Cortex of kidney (tissue), 1 donor: ENCODE measurements at places on chromosomes 16 and 17.

DNA sequence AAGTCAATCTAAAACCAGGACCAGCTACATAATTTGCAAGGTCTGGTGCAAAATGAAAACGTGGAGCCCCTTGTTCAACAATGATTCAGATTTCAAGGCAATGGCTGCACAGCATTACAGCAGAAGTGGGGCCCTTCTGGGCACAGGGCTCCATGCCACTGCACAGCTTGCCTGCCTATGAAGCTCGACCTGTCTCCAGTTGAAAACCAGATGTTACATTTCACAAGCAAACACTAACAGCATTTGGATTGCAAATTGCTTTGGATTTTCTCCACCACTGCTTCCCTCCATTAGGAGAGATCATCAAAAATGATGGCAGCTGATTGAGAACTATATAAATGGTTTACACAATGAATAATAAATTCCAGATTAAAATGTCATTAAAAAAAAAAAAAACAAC, 551.4 kb upstream of the ZFHX3 start:
- no peak for DNase-seq

DNA sequence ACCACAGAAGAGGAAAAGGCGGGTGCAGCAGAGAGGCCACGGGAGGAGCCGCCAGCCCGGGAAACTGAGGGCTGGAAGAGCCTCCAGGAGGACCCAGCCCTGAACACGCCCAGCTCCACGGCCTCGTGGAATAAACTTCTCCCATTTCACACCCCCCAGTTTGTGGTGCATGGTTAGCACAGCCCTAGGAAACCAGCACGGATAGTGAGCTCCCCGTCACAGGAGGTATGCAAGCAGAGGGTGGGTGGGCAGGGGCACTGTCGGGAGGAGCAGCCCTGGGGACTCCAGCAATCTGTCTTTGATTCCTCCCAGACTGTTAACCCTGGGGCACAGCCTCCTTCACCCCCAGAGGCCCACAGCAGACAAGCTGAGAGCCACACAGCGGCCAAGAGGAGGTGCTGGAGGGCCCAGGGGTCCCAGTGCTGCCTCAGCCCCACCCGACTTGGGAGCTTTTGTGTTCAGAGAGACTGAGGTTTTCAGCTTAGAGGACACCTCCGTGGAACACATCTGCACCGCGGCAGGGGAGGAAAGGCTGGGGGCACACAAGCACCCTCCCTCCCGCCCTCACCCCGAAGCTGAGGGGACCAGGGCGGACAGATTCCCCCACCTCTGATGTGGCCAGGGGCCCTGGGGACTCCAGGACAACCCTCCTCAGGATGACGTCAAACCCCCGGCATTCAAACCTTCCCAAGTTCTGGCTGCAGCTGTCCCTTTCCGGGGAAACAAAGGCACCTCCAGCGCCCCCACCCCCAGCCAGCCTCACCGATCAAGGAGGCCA, 1.7 kb upstream of the IL17C start:
- DNase-seq: no peak

- DNase-seq: no peak
These were observed 52.9 kb downstream of the SEC14L1 start for GRCh38 chr17:77193653-77194052.

DNA sequence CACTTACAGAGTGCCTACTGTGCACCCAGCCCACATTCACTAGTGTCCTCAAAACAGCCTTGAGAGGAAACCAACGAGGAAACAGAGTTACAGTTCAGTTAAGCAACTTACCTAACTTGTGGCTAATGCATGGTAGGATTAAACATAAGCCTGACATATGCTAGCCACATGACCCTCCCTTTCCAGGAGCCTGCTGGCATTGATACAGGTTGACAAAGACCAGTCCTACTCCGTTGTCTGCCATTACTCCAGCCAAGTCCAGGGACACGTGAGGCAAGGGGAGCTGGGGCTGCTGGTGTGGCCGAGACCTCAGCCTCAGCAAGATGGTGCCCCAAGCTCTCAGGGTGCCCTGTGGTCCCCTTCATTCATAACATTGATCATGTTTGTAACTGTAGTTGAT, 37.9 kb downstream of the SNX20 start:
- no peak for DNase-seq

DNA sequence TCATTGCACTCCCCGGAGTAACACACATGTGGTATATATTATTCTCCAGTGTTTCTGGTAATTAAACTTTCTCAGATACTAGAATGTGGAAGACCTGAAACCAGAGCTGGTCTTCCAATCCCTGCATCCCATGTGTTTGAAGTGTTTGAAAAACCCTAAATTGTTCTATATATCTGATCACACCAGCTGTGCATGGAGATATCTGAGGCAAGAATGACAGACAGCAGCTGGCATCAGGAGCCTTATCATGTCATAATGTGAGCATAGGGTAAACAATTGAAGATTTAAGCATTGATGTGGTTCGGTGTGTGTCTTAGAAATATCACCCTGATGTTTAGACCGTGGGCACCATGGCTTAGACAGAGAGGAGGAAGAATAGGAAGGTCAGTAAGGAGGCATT, 251.0 kb downstream of the CDH11 start:
- no peak for DNase-seq

GRCh38 chr16:3642397-3643094, 11.9 kb upstream of the DNASE1 start:
- DNase-seq: no peak

GRCh38 chr16:56268799-56269198, 77.5 kb downstream of the GNAO1 start:
- no peak for DNase-seq

DNA sequence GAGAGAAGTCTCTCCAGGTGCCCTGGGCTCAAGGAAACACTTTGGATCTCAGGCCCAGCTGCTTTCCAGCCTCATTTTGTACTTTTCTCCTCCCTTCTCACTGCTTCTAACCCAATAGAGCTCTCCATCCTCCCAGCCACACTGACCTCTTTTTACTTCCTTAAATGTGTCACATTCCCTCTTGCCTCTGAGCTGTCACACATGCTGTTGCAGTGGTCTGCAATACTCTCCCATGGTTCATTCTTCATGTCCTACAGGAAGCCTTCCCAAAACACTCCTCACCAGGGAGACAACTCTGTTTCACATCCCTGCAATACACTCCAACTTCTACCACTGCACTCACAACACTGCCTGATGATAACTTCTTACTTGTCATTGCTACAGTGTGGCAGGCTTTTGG, 242.1 kb upstream of the DYNLRB2 start:
- no peak for DNase-seq

DNA sequence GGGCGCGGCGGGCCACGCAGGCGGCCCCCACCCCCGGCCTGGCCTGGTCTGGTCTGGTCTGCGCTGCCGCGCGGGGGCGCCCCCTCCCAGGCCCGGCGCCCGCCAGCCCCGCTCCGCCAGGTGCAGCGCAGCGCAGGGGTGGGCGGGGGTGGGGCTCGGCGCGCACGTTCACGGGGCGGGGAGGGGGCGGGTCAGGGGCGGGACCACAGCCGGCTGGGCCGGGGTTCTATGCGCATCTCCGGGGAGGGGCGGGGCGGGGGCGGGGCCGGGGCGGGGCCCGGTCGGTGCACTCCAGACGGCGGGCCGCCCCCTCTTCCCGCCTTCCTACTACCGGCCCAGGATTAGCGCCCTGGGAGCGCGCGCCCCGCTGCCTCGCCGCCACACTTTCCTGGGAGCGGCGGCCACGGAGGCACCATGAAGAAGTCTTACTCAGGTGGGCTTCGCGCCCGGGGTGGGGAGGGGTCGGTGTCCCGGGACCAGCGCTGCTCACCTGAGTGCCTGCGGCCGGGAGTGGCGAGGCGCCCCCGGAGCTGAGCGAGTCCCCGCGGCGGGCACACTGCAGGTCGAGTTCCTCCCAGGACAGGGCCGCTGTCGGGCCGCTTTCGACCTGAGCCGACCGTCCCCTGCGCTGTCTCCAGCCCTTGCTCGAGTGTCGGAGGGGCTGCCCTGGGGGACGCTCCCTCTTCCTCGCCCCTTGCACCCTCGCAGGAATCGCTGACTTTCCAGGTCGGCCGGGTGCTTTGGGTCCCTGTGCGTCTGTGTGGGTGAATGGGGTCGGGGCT, 140.5 kb downstream of the SEC14L1 start:
- no peak for DNase-seq

DNA sequence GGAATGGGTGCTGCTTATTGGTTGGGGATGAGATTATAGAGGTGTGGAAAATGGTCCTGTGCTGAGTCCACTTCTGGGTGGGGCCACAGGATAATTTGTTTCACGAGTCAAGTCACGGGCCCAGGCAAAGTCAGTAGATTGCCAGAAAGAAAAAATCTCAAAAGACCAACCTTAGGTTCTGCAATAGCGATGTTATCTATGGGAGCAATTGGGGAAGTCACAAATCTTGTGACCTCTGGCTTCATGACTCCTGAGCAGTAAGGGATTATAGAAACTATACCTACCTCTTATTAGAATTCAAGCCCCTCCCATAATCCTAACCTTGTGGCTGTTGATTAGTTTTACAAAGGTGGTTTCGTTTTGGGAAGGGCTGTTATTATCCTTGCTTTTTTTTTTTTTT, 31.4 kb downstream of the WWP2 start:
- no peak for DNase-seq

GRCh38 chr17:32120141-32120540, 22.2 kb upstream of the RHOT1 start:
- DNase-seq: no peak

DNA sequence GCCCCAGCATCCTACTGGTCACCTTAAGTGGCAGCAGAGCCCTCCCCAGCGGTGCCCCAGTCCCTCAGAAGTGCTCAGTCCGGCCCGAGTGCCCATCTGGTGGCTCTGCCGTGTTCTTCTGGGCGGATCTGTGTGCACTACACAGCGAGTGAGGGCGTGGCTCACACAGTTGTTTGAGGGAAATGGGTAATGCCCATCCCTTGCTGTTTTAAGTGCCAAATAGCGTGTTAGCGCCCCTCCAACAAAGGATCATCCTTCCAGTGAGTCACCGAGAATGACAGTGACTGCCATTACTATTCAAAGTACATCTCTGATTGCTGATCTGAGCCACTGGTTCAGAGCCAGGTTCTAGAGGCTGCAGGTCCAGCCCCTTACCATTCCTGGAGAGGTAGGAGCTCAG, 152.0 kb downstream of the LGALS9B start:
- no peak for DNase-seq

DNA sequence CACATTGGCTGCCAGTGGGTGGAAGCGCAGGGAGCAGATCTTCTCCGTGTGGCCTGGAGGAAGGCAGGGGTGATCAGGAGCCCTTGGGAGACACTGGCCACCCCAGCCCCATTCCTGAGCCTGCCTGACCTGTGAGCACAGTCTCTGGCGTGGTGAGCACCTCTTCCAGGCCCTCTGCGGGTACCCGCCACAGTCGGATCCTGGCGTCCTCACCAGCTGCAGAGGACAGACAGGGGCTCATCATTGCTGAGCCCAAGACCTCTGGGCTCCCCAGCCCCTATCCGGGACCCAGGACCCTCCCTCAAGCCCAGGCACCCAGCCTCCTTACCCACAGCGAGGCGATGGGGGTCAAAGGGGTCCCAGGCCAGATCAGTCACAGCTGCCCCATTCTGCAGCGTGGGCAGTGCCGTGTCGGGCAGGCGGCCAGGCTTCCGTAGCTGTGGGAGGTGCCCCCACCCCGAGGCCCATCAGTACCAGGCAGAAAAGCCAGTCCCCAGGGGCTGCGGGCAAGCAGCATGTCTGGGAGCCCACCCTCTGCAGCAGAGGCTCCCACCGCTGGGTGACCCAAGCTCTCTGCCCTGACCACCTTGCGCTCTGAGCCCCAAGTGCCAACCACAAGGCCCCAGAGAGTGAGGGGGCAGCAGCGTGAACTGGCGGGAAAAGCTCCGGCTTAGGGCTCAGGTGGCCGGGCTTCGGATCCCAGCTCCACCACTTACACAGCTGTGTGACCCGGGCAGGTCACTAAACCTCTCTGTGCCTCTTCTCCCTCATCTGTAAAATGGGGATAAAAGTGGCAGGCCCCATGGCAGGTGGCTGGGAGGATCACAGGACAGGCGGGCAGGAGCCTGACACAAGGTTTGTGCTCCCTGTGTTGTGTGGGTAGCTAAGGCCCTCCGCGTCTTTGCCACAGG, 10.2 kb upstream of the PAM16 start:
- DNase-seq: no peak

GRCh38 chr16:23509441-23509754, 896 bp downstream of the GGA2 start:
- no peak for DNase-seq

- no peak for DNase-seq
These were observed 65.7 kb downstream of the MAP2K6 start for GRCh38 chr17:69480245-69480644.

DNA sequence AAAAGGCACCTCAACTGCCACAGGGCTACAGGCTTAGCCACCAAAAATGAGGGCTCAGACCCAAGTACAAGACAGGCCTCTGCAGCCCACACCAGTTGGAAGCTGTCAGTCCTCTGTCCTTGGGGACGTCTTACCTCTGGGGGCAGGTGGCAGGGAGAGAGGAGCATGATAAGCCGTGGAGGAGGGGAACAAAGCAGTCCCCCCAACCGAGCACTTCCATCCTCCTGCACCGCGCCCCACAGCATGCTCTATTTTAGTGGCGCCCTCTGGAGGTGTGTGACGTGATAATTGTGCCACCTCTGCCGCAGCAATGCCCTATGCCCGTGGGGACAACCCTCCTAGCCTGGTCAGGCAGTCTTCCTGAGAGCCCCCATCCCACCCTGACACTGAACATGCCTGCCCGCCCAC, 13.6 kb downstream of the G6PC3 start:
- no peak for DNase-seq

- no peak for DNase-seq
These were observed 43.5 kb upstream of the KLHDC4 start for GRCh38 chr16:87809150-87809902.

DNA sequence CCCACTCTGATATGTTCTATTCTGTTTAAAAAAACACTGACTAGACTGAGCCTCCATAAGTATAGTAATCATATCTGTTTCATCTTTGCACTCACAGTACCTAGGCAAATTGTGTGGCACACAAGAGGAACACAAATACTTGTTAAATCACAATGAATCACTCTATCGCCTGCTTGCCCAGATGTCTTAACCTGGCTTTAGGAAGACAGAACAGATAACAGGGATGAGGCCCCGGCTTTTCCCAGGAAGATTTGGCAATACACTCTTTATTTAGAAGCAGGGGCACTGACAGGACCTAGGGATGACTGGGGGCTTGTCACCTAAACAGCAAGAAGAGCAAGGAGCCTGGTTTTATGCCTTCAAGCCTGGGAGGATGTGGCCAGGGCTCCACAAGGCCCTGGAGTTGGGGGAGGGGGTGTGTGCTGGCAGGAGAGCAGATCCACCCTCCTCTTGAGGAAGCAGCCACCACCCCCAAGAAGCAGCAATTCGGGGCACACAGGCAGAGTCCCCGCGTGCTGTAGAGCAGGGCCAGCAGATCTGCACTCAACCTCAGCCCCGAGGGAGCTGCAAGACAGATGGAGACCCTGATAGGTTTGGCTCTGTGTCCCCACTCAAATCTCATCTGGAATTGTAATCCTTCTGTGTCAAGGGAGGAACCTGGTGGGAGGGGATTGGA, 41.0 kb upstream of the KSR1 start:
- no peak for DNase-seq

DNA sequence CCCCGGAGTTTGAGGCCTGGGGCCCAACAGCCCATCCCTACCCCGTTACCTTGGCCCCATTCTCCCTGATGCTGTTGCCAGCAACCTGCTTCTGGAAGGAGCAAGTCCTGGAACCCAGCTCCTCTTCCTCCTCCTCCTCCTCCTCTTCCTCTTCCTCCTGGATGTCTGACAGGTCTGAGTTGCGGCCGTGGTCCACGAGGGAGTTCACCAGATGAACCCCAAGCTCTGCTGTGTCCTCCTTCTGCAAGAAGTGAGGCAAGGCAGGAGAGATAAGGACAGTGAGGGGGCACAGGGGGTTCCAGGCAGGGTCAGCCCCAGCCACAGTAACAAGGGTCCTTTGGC, 18.7 kb downstream of the TSPOAP1 start:
- DNase-seq: no peak
